ENCODE measurements at places on chromosomes 6 and 20.

DNA sequence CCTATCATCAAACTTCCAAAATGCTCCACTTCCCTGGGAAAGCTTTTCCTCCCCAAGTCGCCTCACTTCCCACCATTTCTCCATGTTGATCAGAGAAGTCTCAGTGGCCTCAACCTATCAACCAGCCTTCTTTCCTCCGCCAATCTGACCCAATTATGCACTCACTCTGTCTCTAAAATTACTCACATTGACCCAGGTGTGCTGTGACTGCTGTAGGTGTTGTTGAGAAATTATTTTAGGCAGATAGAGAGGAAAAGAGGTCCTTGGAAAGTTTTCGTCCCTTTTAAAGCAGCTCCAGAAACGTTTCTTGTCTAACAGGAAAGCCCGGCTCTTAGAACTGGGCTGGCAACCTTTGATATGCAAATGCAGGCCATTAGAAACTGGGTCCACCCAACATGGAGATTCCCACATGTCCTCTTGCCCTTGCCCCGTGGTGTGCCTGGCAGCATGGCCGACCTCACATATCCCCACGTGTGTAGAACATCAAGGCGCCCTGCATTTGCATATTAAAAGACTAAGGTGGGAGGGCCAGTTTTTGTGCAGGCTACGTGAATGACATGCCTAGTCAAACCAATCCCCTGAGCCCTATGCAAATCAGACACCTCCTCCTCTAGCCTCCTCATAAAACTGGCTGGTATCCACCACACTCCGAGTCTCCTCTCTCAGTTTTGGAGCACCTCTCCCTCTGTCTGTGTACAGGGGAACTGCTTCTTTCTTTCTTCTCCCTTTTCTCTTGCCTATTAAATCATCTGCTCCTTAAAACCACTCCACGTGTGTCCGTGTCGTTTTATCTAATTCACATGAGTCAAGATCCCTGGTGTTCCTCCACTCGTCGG is 12.9 kb downstream of the IPCEF1 start:
- DNase-seq: no peak

- no peak for DNase-seq
Observed at GRCh38 chr6:127547904-127548649, 28.9 kb upstream of the C6orf58 start.

DNA sequence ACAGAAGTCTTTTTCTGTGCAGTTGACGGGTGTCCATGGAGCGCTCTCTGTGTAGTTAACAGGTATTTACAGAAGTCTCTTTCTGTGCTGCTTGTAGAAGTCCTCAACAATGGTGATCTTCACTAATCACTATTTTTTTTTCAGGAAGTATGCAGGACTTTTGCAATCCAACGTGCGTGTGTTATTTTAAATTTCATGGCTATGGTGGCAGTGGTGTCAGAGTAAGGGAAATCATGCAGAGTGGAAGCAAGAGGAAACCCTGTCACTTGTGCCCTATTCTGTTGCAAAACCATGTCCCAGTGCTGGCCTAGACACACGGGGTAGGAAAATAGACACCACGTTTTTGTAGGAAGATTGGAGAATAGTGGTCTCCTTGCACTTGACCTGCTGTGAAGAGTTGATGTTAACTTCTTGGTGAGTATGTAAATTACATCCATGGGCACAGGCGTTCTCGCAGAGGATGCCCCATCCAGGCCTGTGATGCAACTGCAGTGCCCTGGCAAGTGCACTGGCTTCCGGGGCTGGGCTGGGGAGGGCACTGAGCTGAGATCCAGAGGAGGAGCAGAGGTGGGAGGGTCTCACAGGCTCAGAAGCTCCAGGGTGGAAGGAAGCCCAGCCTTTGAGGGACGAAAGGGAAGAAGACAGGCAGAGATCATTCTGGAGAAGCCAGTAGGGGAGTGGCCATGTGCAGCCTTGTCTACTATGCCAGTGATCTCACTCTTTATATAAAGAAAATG is 146.5 kb downstream of the SYCP2 start:
- DNase-seq: no peak

GRCh38 chr6:30554962-30555815 is 1.1 kb downstream of the GNL1 start:
- no peak for DNase-seq

DNA sequence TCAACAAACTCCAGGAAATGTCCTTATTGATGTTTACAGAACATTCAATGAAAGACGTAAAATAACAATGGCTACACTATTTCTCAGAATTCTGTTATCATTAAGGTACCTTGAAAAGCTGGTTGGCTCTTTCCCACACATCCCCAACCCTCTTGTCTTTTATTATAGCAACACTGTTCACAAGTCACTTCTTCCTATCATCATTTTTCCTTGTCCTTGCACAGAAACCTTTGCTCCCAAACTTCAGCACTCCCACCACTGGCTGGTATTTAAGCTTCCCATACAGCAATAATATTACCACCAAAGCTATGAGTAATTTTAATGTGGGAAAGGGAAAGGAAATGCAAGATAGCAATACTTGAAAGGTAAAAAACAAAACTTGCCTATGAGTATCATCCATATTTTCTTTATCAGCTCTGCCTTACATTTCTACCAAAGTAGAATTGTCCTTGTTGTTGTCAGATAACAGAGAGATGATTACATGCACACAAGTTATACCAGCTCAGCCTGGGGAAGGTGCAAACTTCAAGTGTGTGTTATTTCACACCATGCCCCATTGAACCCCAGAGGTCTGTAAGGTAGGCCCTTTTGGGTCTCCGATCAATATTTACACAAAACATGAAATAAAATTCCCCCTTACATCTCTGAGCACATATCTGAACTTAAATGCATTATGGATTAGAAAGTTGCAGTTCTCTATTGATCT is 32.2 kb downstream of the ARHGAP18 start:
- no peak for DNase-seq

GRCh38 chr6:36115412-36115811 is 14.9 kb upstream of the MAPK13 start:
- no peak for DNase-seq

DNA sequence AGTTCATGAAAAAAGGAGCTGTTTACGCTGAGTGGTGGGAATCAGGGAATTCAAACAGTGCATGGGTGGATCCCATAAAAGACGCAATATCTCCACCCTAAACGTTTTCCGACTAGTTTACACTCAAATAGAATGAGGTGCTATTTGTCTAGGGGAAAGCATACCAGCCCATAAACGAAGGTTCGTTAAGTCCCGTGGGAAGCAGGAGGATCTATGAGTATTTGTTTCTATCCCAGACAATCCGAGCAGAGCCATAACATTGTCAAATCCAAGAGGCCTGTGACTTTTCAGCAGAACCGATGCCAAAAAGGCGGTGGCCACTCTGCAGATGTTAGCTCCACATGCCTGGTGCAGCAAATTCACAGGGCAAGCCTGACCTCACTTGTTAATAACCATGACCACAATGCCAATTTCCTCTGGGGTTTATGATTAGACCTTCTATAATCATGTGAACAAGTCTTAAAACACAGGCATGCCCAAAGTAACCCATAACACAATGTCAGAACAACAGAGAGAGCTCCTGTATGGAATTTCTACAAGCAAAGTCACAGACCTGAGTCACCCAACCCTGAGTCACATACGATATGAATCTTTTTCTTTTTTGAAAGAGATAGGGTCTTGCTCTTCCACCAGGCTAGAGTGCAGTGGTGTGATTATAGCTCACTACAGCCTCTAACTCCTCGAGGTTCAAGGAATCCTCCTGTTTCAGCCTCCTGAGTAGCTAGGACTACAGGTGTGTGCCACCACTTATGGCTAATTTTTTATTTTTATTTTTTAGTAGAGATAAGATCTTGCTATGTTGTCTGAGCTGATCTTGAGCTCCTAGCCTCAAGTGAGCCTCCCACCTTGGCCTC is 123.3 kb downstream of the KIF13A start:
- no peak for DNase-seq

DNA sequence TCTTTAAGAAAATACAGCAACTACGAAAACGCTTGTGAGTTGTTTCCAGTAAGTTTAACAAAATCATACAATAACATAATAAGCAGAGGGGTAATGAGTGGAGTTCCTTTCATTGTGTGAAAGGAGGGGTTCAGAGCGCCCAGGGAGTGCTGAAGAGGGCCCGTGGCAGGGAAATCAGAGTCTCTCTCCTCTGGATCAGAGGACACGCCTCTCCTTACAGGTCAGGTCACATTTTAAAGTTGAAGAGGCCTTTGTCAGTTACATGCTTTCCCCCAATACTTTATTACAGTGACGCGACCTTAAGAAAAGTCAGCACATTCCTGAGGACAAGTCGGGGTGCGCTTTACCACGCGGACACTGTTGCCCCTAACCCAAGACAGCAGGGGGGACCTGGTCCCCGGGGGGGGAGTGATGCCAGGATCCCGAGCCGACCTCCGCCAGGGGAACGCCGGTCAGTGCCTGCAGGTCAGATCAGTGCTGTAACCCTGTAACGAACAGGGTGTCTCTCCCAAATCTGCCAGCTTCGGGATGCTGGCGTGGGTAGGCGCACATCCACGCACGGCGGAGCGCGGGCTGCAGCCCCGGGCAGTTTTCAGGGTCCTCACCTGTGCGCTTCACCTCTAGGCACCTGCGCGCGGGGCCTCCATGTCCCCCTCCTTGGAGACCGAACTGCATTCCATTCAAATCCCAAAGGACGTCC is 848 bp downstream of the DACT2 start:
- no peak for DNase-seq

DNA sequence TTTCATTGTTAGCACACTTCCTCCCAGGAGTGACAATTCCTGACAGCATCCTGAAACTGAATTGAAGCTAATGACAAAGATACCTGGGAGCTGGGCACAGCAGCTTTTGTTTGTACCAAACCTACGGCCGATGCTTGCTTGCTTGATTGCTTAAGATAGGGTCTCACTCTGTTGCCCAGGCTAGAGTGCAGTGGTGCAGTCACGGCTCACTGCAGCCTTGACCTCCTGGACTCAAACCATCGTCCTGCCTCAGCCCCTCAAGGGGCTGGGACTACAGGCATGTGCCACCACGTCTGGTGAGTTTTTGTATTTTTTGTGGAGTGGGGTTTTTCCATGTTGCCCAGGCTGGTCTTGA is 84.7 kb upstream of the SCP2D1 start:
- no peak for DNase-seq

DNA sequence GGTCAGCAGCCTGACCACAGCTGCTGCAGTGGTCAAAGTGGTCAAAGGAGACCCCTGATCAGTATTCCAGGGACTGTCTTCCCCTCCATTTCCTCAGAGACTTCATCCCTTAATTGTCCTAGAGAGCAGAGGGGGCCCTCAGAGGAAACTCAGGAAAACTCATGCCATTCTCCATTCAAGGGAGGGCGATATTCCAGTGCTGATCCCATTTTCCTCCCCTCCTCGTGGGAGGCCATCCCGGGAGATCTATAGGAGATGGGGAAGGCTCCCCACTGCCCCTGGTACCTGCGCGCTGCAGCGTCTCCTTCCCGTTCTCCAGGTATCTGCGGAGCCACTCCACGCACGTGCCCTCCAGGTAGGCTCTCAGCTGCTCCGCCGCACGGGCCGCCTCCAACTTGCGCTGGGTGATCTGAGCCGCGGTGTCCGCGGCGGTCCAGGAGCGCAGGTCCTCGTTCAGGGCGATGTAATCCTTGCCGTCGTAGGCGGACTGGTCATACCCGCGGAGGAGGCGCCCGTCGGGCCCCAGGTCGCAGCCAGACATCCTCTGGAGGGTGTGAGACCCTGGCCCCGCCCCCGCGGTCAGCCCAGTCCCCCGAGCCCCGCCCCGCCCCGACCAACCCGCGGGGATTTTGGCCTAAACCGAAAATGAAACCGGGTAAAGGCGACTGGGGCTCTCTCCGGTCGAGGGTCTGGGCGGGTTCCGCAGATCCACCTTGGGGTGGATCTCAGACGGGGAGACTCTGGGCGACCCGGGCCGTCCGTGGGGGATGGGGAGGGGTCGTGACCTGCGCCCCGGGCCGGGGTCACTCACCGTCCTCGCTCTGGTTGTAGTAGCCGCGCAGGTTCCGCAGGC is 878 bp downstream of the HLA-C start:
- peak; percentile 60 for DNase-seq

DNA sequence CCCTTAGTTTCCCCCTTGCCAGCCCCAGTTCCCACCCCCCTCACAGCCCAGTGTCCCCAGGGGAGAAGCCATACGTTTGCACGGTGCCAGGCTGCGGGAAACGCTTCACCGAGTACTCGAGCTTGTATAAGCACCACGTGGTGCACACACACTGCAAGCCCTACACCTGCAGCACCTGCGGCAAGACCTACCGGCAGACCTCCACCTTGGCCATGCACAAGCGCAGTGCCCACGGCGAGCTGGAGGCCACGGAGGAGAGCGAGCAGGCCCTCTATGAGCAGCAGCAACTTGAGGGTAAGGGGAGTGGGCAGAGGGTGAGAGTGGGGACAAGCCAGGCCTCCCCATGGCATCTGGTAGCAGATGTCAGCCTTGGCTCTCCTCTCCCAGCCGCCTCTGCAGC is 5.1 kb upstream of the DEF6 start:
- no peak for DNase-seq

DNA sequence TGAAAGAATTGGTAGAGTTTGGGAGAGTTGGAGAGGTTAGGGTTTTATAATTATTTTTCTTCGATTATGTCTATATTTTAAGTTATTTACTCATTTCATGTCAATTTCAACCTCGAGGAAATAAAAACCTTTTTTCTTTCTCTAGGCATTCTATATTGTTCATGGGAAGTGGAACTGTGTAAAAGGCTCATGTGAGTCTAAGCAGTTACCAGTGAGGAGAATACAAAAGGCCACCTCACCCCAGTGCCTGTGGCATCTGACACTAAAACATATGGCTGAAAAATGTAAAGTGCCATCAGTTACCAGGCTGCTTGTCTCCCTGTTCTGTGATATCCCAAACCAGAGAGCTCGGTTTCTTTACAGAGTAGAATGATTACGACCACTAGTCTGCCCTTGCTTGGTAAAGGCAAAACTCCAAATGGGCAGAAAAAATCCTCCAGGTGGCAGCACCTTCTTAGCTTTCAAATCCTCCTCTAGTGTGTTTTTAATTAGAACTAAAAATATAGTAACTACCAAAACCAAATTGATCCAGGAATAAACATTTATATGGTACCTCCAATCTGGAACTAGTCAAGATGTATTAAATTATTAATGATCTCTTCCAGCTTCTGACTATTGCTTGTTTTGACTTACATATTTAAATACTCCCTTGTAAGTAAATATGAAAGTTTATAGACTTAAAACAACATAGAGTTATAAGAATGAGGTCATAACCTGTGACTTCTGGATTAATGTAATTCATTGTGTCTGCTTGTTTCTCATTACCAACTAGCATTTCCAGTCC is 122.6 kb upstream of the MCHR2 start:
- DNase-seq: no peak

GRCh38 chr6:44255871-44256774 is 1.2 kb downstream of the SLC35B2 start:
- DNase-seq: no peak

DNA sequence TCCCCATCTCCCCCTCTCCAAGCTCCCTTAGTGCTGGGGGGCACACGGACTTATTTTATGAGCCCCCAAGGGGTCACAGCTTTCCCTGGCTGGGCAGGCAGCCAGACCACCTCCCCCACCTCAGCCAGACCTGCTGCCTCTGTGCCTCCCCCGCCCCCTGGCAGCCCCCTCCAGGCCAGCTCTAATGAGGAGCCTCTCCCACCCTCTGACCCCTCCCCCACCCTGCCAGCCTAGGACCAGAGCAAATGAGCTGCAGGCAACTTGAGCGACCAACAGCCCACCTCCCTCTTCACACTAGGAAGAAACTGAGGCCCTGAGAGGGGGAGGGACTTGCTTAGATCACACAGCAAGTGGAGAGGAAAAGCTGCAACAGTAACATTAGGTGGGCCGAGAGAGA is 1.9 kb downstream of the GDF5 start:
- DNase-seq: no peak

GRCh38 chr20:62201173-62202082 is 18.6 kb downstream of the MTG2 start:
- no peak for DNase-seq
